ENCODE measurements at places on chromosomes 6 and 20.

- DNase-seq, result no peak
Observed at GRCh38 chr6:154909821-154910220, 85.3 kb upstream of the TIAM2 start.

GRCh38 chr6:129485746-129486145 lies 224.2 kb downstream of the ARHGAP18 start:
- no peak for DNase-seq

DNA sequence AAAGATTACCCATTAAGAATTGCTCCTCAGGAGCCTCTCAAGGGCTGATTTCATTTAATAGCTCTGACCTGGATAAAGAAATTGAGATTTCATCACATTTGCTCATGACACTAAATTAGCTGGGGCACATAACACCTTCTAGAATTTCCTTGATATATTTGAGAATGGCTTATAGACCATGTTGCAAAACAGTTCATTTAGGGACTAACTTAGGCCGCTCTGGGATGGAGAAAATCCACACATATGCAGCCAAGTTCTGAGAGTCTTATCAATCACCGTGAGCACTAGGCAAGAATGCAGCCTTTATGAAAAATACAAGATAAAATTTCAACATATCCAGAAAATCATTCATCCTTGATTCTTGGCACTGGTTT lies 91.0 kb upstream of the MCHR2 start:
- DNase-seq, result no peak

DNA sequence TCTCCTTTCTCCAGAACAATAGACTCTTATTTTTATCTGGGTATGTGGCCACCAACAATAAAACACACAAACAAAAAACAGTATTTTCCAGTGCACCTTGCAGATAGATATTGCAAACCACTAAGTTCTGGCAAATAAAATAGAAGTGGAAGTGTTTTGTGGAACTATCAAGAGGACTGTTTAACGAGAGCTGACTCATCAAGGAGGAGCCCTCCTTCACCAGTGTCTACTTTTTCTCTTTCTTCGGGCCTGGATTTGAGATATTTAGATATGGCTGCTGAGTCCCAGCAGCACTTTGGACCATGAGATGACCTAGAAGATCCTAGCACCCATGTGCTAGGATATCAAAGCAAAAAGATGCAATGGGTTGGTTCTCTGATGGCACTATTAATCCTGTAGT lies 154.7 kb downstream of the AIG1 start:
- no peak for DNase-seq

DNA sequence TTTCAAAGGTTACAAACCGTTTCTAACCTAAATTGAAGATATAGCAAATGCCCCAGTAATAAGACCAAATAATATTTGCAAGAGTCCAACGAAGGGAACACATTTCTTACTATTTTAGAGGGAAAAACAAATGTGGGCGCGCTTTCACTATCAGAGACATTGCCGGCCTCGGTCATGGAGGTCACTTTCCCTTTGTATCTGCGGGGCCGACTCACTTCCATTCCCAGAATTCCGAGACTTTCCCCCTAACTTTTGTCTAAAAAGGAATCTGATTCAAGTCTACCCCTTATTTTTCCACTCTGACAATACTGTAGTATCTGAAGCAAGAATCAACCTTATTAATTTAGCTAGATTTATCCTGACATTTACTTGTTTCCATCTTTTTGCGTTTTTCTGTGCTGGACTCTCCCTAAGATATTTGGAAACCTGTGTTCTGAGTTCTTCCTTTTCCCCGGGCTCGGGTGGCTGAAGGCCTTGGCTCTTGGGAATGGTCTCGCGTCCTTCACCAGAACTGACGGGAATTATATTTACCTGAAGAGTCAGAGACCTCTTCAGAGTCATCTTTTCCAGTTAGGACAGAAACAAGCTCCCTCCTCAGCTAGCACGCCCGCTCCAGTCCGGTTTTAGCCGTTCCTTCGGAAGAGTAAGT lies 71.8 kb upstream of the ZNF184 start:
- no peak for DNase-seq

- no peak for DNase-seq
Observed at GRCh38 chr6:119179842-119180241, 101.4 kb upstream of the FAM184A start.
